Fibroblast of upper back skin (primary cell): ENCODE measurements at places on chromosomes 1 and 21.
A peak's percentile ranks its signal among the peaks of the same experiment; 100 is the strongest.

- DNase-seq: no peak
Observed at GRCh38 chr1:43448955-43449707, 4.6 kb downstream of the HYI start.

- no peak for DNase-seq
Observed at GRCh38 chr1:183419399-183419798, 1.2 kb upstream of the NMNAT2 start.

- DNase-seq: peak; percentile 51
Observed at GRCh38 chr1:215023155-215023832, 59.2 kb upstream of the KCNK2 start.

DNA sequence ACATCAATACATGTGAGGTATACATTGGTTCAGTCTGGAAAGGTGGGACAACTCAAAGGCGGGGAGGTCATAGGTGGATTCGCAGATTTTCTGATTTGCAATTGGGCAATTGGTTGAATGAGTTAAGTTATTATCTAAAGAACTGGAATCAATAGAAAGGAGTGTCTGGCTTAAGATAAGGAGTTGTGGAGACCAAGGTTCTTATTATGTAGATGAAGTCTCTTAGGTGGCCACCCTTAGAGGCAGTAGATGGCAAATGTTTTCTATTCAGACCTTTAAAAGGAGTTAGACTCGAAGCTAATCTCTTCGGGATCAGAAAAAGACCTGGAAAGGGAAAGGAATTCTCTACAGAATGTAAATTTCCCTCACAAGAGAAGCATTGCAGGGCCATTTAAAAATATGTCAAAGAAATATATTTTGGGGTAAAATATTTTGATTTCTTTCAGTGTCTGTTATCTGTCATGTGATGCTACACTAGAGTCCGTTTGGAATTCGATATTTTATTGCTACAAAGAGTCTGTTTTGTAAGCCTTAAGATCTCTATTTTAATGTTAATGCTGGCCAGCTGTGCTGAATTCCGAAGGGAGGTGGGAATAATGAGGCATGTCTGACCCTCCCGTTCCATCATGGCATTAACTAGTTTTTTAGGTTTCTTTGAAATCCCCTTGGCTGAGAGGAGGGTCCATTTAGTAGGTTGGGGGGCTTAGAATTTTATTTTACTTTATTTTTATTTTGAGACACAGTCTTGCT lies 265.1 kb downstream of the PTPRU start:
- no peak for DNase-seq

GRCh38 chr1:180194546-180195207 lies 35.4 kb upstream of the LHX4 start:
- no peak for DNase-seq

- peak; percentile 87 for DNase-seq
Observed at GRCh38 chr1:88763649-88764406, 79.8 kb downstream of the PKN2 start.

- no peak for DNase-seq
Observed at GRCh38 chr1:162153374-162153773, 83.9 kb downstream of the NOS1AP start.

DNA sequence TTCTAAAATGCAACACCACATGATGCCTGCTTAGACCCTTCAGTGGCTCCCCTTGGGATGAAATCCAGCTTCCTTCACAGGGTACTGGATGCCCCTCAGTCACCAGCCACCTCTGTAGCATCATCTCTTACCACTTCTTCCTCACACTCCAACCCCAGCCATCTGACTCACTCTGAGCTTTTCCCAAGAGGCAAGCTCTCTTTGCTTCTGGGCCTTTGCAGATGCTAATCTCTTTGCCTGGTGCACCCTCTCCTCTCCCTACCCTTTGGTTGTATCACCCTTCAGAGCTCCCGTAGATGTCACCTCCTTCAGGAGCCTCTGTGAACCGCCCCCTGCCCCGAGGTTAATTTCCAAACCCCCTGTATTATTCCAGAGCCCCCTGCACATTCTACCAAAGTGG lies 164.8 kb upstream of the ZC3H12A start:
- no peak for DNase-seq
